ENCODE measurements at places on chromosomes 4 and X.
A peak's percentile ranks its signal among the peaks of the same experiment; 100 is the strongest.

- DNase-seq, result no peak
Measured at GRCh38 chrX:28311466-28311865, 275.8 kb upstream of the IL1RAPL1 start.

- DNase-seq, result no peak
Measured at GRCh38 chr4:172628263-172628662, 540.3 kb upstream of the GALNT7 start.

DNA sequence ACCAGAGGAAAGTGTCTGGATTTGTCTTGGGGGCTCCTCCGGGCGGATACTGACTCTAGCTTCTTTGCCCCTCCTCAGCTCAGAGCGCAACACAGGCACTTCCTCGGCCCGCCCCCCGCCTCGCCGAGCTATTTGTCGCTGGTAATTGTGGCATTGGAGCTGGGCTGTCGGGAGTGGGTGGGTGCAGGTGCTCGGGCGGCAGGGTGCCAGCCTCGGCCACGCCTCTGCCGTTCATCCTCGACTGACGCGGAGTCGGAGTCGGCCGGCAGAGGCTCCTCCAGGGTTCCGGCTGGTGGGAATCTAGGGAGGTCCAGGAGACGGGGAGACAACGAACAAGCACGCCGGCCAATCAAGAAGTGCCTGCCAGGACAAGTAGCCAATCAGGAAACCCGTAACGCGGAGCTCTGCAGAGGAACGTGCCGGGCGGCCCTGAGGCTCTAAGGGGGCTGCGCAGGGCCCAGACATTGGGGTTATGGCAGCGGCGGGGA, 3.9 kb upstream of the SYN1 start:
- DNase-seq, result peak; percentile 25

- DNase-seq, result no peak
Measured at GRCh38 chrX:12115377-12115776, 22.9 kb upstream of the FRMPD4 start.

- no peak for DNase-seq
Measured at GRCh38 chr4:54840992-54841768, 183.4 kb downstream of the KIT start.

DNA sequence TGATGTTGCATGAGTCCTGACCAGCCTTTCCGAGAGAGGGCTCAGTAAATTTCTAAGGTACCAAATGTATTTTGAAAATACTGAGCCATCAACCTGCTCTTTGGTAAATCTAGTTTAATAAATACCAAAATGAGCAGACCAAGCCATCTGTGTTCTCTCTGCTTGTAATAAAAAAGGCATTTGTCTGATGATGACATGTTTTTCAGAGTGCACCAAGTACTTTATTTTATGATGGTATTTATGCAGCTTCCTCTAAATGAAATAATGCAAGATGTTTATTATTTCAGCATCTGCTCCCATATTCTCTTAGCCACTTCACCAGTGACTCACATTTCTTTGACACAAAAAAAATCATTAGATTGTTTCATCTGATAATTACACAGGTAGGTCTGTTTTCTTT, 700.5 kb downstream of the TRIML1 start:
- DNase-seq, result no peak

All from activated T-cell treated with anti-CD3 and anti-CD28 coated beads for 48 hours (primary cell).